ENCODE measurements at places on chromosomes 6 and 20.

DNA sequence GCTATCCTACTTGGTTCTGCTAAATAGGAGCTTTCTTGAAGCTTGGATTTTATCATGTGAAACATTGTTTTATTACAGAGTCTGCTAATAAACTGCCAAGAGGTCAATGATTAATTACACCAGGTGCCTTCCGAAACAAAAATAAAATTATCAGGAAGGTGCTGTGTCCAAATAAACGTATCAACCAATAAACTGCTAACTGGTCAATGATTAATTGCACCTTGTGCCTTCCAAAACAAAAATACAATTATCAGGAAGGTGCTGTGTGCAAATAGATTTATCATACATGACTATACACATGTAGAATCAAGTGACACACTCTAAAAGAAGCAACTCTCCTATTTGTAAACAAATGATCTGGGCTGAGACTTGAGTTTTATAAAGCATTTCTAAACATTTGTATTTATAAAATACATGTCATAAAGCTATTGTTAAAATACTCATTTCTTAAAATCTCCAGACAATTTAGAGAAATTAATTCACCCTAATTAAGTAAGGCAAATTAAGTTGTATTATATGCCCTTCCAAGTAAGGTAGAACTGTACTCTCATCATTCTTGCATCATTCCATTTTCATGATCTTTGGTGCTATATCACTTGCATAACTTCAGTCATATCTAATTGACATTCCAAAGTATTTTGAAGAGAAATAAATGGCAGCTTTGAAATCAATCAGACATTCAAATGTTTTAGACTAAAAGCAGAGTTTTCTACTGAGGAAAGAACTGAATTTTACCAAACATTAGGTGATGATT lies 26.8 kb downstream of the SPTLC3 start:
- no peak for DNase-seq

DNA sequence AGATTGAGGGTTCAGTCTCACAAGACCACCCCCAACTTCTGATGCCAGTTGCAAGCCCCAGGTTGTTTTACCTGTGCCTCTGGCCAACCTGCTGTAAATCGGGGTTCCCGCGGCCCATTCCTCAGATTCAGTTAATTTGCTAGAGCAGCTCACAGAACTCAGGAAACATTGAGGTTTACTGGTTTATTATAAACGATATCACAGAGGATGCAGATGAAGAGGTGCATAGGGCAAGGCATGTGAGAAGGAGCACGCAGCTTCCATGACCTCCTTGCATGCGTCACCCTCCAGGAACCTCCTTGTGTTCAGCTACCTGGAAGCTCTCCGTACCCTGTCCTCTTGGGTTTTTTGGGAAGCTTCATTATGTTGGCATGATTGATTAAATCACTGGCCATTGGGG lies 66.0 kb upstream of the CDKAL1 start:
- DNase-seq, result no peak

DNA sequence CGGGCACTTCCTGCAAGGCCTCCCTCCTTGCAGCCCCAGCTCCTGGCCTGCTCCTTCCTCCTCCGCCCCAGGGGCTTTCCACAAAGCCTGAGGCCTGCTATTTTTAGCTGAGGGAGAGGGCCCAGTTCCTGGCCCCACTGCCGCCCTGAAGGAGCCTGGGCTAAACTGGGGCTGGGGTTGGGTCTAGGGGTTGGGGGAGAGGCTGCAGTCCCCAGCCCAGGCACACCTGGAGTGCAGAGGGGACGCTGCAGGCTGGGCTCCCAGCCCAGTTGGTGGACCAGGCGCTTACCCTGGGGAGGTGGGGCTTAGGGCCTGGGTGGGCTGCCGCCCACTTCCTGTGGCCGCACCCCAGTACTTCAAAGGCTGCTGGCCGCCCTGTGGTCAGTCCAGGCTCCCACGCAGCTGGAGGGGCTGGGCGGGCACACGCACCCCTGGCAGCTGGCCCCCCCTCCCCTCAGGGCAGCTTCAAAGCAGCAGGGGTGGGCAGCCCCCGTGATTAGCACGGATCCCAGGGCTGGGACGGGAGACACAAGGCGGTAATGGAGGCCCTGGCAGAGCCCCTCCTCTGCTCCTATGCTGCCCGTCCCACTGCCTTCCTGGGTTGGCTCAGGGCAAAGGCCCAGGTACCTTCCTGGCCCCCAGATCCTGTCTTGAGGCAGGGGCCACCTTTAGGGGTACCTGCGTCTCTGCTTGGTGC lies 7.1 kb upstream of the ABHD16B start:
- DNase-seq, result no peak

DNA sequence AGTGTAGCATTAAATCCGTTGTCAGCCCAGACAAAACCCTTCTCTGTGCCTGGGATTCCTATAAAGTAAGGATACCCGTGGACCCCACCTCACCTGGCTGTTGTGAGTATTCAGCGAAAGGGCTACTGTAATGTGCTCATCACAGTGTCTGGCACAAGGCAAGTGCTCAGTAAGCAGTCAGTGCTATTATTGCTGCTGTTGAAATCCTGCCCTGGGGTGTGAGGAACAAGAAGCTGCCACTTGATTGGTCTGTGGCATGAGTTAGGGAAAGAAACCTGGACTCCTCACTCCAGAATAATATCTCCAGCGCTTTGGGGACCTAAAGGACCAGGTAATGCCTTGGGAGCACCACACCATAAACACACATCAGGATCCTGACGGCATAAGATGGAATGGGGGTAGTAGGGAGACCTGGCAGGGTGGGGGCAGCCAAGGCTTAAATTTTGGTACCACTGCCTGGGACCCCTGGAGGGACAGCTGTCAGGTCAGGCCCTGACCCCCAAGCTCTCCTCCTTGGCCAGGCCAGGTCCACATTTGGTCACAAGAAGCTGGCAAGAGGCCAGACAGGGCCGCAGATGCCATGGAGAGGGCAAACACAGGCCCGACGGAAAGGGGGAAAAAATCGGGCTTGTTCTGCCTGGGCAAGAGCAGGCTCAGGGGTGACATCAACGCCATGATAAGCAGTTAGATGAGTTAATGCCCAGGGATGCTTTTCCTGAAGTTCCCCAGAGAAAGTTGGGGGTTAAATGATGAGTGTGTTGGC lies 66.5 kb downstream of the MRPL14 start:
- DNase-seq, result no peak

GRCh38 chr6:37705239-37706051 lies 7.8 kb upstream of the MDGA1 start:
- peak; percentile 84 for DNase-seq

DNA sequence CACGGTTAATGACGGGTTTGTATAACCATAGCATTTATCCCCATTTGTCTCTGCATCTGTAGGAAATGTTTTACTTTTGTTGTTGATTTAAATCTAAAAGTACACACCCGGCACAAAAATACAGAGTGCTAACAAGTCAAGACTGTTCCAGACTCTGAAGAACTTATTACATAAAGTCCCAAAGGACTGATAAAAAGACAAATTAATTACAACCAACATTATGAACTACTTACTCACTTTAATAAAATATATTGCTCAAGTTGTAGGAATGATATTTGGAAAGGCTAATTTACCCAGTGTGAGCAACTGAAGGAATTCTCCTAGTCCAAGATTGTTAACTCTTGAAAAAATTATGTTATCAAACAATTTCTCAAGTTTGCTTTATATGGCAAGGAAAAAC lies 115.6 kb downstream of the KIF13A start:
- DNase-seq, result no peak

DNA sequence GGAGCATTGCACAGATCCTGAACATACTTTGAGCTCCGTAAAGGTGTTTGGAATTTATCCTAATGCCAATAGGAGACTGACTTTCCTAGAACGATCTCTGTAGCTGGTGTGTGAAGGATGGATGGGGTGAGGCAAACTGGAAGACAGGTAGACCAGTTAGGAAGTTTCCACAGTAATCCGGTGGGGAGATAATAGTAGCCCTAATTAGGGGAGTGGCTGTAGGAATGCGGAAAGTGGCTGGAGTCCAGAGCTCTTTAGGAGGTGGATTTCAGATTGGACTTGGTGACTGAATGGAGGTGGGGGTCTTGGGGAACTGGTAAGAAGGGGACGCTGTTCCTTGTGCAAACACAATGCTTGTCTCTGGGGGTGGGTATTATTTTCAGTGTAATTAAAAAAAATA lies 146.3 kb downstream of the SOX4 start:
- DNase-seq, result no peak

Measured in activated CD8-positive, alpha-beta memory T cell treated with anti-CD3 and anti-CD28 coated beads, Interleukin-2, amount 50 U/mL, for 48 hours (primary cell).